ENCODE measurements at places on chromosomes 5 and 9.
A peak's percentile ranks its signal among the peaks of the same experiment; 100 is the strongest.

DNA sequence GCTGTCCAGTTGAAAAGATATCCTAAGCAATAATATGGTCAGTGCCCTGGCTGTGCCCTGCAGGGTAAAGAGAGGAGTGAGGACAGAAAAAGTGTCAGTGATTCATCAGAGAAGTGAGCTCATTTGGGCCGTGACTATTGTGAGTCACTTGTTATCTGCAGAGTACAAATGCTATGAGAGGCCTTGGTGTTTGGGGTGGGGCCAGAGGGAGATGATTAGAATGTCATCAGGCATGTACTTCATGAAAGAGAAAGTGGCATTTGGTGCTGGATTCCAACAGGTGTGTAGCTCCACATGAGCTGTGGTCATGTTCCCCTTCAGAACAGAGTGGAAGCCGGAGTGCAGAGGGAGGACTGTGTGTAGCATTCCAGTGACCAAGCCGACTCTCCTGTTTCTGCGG, 174.1 kb downstream of the KDM4C start:
- DNase-seq = peak; percentile 25

- no peak for DNase-seq
Observed at GRCh38 chr9:125986966-125987365, 239.8 kb downstream of the PBX3 start.

DNA sequence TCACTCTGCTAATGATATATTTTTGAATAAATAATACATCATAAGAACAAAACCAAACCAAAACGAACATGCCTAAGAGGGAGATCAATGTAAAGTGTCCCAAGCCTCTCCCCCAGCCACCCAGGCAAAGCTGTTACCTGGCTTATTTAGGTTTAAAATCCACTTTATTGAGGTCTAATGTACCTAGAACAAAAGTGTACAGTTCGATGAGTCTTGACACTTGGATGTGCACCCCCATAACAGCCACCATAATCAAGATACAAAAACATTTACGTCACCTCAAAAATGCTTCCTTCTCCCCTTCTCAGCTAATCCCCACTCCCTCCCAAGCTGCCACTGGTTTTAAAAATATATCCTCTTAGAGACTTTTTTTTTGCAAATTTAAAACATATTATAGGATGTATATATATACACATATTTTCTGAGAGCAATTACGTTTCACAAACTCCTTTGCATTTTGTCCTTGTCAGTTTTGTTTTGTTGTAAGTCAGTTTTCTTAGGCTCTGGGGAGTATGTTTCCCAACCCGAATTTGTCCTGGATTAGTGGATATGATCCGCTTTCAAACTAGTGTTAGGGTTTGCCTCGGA, 8.3 kb upstream of the NKX2-5 start:
- no peak for DNase-seq

DNA sequence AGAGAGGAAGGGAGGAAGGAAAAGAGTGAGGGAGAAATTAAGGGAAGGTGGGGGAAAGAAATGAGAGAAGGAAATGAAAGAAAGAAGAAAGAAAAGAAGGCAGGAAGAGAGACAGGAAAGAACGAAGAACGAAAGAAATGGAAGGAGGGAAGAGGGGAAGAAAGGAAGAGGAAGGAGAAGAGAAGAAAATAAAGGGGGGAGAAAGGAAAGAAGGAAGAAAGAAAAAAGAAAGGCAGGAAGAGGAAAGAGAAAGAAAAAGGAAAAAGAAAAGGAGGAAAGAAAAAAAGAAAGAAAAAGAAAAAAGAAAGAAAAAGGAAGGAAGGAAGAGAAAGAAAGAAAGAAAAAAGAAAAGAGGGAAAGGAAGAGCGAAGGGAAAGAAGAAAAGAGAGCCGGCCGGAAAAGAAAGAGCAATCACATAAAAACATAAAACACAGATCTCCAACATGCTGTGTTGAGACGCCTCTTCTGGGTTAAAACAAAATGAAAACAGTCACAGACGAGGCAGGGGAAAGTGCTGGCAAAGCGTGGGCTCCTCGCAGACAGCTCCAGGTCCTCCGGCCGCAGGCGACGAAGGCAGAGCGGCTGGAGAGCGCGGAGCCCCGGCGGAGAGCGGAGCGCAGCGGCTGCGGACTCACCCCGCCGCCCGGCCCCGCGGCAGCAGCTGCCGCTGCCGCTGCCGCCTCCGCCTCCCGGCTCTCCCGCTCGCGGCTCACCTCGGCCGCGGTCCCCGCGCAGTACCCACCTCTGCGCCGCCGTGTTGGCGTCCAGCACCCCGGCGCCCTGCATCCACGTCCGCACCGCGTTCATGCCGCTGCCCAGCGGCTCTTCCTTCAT, 896 bp downstream of the EBF1 start:
- DNase-seq = peak; percentile 26

DNA sequence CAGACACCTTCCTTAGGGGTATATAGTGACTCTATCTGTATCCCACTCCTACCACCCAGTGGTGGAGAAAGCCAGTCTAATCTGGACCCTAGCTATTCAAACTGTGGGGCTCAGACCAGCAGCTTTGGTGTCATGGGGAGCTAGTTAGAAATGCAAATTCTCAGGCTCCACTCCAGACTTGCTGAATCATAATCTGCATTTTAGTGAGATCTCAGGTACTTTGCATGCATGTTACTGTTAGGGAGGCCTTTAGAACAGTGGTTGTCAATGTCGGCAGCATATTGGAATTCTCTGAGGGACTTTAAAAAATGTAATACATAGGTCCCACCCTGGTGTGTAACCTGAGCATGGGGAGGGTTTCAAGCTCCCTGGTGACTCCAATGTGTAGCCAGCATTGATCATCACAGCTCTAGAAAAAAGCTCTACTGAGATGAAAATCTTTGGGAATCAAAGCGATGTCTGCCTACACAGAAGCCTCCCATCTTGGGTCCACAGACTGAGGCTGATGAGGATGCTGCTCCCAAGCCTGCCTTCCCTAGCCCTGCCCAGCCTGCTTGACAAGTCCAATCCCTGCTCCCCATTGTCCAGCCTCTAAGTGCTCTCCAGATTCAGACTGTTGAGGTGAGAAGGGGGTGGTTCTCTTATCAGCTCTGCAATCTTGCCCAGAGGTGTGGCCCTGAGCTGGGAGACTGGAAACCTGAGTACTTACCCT, 11.9 kb upstream of the GM2A start:
- DNase-seq = no peak

DNA sequence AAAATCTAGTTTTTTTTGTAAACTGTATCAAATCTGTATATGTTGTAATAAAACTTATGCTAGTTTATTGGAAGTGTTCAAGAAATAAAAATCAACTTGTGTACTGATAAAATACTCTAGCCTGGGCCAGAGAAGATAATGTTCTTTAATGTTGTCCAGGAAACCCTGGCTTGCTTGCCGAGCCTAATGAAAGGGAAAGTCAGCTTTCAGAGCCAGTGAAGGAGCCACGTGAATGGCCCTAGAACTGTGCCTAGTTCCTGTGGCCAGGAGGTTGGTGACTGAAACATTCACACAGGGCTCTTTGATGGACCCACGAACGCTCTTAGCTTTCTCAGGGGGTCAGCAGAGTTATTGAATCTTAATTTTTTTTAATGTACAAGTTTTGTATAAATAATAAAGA, 24.3 kb downstream of the HMGCR start:
- no peak for DNase-seq

- DNase-seq = no peak
Observed at GRCh38 chr9:79155308-79155707, 416.5 kb upstream of the TLE4 start.

DNA sequence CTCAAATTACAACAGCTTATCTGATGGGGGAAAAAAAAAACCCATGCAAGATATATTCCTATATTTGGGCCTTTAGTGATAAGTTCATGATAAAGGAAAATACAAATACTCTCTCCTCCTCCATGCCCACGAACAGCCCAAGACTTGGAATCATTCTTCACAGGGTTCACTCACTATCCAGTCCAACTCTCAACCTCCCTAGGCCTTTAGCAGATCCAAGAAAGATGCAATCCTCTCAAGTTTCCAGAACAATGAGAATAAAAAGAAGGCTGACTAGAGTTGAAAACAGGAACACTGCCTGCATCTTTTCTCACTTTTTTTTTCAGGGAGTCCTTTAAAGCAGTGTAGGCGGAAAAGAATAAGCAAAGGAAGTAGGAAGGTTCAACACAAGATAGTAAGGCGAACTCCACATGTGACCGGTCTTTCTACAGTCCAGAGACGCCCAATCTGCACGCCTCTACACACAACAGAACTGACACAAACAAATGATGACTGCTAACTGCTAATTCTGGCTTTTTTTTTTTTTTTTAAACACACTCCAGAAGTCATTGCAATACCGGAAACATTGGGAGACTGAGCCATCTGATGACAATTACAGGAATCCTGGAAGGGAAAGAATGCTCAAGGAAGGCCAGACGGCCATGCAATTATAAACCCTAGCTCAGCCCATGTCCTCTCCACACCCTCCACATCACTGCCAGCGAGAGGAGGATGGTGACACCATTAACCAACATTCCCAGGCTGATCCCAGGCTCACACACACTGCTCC, 75.4 kb downstream of the BNC2 start:
- DNase-seq = no peak

DNA sequence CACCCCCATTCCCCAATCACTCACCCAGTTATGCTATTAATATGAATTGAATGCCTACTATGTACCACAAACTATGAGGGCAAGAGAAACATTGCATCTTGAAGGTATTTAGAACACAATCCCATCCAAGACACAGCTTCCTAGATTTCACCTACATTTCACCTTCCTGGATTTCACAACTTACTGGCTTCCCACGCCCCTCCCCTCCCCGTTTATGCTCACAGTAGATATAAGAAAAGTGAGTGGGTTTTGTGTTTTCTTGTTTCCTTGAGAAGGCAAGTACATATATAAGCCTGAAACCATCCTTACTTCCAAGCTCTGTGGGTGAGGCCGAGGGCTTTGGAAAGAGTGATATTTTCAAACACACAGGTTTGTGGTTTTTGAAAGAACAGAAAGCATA, 465.0 kb downstream of the BNC2 start:
- no peak for DNase-seq

DNA sequence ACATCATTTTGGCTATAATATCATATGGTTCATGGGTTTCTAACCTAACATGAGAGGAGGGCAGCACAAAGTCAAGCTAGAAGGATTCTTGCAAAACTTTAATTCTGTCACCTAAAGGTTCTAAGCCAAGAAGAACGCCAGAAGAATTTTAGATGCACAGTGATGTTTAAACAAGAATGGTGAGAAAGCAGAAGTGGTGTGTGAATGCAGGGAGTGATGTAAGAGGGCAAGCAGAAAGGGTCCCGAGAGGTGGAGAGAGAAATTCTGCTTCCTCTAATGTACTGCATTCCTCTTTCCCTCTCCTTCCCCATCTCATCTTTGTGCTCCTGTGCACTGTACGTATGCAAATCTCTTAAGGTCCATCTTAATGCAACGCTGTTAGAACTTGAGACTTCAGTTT, 2.1 kb upstream of the TRMO start:
- no peak for DNase-seq

DNA sequence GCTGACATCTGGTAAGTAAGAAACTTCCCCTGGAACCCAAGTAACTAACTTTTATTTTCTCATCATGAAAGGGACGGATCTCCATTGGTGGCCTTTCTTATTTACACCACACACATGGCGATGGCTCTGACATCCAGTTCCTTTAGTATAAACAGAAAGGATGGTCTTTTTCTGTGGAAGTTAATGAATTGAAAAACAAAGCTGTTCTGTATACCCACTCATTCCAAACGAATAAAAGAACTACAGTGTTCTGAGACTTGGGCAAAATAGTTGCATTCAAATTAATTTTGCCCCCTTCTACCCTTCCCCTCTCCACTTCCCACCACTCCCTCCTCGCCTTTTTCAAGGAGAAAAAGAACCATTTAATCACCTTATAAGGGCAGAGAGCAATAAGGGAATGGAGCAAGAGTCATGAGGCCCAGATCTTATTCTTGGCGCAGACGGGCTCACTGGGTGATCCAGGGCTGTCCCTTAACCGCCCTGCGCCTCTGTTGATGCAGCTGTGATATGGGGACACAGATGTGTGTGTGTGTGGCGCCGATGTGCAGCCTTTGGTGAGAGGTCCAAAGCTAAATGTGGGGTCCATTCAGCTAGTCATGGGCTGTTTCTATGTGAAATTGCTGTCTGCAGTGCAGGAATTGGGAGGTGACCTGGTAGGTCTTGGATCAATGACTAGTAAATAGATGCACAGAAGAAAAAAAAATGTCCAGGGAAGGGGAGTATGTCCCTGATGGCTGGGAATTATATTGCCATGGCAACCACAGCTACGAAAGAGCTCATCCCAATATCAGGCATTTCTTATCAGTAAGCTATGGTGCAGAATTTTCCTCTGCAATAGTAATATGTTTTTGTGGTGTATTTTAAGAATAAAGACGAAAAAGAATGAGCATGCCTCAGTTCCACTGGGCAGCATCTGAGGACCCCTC, 141.5 kb upstream of the ERCC6L2 start:
- no peak for DNase-seq

DNA sequence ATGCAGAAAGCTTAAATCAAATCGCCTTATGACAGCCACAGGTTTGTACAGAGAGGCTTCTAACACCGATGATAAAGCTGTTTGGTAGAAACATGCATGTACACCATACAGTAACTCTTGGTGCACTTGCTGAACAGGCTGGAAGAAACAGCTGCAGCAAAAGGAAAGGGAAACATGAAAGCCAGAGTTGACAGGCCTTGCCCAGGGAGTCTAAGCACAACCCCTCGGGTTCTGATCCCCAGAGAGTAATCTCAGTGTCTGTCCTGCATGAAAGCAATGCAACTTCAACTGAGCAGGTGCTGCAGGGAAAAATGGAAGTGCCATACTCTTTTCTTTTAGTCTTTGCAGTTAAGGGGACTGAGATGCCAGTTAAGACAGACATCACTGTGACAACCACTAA, 419.9 kb downstream of the BNC2 start:
- no peak for DNase-seq

- DNase-seq = no peak
Observed at GRCh38 chr5:180168758-180169157, 40.3 kb downstream of the RASGEF1C start.

DNA sequence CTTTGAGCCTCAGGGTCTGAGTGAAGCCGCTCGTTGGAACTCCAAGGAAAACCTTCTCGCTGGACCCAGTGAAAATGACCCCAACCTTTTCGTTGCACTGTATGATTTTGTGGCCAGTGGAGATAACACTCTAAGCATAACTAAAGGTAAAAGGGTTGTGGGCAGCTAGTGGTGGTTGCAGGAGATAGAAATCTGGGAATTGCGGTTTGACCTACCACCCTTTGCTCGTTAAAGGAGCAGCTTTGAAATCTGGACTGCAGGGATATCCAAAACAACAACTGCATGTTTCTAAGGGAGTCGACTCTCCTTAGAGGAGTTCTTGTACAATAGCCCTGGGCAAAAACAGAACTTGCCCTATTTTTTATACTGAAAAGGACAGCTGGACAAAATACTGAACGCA, 19.0 kb downstream of the ABL1 start:
- DNase-seq = no peak
